Activated CD4-positive, alpha-beta T cell treated with anti-CD3 and anti-CD28 coated beads, Interleukin-2, amount 50 U/mL, for 48 hours (primary cell): ENCODE measurements at places on chromosomes 6 and 20.

DNA sequence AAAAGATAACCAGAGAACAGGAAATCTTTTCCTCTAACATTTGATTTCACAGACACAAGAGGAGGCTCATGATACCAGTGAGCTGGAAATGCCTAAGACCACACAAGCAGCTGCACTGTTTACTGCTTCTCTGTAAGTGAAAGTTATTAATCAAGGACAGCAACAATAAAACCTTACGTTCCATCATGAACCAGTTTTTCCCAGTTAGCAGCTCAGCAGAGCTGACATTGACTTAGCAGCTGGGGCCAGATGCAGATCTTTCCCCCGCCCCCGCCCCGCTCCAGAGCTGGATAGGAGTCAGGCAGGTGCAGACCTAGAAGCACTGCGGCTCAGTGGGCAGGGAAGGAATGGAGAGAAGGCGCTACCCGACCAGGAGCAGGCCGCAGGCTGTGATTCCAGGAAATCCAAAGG, 275.2 kb downstream of the GMDS start:
- DNase-seq = no peak

DNA sequence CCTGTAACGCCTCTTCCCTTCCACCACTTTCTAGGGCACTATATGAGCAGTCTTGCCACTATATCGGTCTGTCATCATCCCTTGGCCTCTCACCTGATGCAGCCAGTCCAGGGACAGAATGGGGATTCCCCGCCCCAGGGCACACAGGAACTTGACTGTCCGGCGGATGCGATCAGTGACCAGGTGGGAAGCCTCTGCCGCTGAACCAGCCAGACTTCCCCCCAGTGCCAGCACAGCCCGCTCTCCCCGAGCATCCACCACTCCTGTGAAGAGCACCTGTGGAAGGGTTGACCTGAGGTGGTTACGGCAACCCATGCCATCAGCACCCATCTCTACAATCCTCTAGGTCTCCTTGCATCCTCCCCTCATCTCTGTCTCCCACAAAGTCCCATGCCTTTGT, 12.2 kb upstream of the NRM start:
- no peak for DNase-seq

DNA sequence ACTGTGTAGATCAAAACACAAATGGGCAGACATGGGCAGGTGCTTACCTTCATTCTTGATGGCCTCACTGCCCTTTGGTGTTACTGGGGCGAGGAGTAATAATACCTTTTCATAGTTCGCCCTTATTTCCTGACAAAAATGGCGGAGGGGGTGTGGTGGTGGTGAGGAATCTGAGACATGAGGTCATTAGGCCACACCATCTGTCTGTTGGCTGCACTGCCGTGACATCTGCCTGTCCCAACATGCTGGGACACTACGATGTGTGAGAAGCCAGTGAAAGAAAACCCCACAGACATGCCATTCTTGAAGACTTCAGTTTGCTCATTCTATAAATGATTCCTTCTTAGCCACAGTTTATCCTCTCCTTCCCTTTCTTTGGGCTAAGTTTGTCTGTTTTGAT, 13.4 kb upstream of the MAPRE1 start:
- no peak for DNase-seq

DNA sequence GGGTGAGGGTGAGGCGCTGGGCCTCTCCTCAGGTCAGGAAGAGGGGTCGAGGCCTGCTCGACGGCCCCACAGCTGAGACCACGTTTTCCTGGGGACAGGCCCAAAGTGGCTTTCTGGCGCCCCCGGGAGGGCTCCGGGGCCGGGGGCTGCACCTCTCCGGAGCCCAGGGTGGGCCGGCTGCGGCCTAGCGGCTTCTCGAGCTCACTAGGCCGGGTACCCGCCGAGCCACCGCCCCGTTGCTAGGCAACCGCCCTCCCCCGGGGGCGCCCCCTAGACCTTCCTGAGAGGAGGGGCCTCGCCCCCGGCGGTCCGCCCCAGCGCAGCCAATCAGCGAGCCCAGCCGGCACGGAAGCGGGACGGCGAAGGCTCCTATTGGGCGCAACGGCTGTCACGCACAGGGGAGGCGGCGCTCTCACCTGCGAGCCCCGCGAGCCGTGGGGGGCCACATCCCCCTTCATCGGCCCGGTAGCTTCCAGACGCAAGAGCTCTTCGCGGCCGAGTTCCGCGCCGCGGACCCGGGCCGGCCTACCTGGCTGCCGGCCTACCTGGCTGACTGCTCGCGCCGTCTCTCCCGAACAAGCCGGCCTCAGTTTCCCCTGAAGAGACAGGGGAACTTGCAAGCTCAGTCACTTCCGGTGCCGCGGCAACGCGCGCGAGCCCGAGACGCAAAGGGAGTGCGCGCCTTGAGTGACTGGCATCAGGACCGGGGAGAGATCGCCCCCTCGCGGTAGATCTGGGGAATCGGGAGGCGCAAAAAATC, 831 bp upstream of the BCL2L1 start:
- DNase-seq = peak; percentile 98

- no peak for DNase-seq
These were observed 28.1 kb upstream of the AKIRIN2 start for GRCh38 chr6:87729965-87730719.

DNA sequence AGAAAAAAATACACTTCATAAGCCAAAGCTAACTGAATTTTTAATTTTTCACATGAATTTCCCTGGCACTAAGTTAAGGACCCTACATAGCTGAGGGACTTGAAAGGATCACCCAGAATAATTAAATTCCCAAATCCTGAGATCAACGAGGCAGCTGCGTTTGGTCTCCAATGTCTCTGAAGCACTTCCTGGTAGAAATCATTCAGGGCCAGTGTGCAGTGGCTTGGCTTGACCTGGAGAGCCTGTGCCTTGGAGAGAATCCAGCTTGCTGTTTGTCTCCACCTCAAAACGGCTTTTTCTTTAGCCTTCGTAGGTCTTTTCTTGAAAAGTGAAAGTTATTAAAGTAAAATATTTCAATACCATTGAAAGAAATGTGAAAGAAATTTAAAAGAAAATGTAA, 92.4 kb downstream of the SMOC2 start:
- DNase-seq = no peak

GRCh38 chr6:139653111-139653510, 278.7 kb upstream of the CITED2 start:
- no peak for DNase-seq

GRCh38 chr6:92110403-92110802, 1309.0 kb downstream of the EPHA7 start:
- DNase-seq = no peak

DNA sequence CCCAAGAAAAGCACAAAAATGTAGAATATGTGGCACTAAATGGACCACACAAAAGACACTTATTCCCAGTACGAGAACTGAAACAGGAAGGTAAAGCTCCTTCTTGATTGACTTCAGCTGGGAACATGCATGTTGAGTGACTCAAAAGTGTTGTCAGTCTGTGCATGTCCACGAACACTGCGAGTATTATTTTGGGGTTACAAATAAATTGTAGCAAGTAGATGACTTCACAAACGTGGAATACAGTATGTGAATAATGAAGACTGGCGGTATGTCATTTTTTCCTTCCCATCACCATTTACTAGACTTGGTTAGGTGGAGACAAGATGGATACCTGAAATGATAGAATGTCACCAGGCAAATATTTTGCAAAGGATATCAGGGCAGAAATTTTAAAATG, 45.4 kb downstream of the L3MBTL3 start:
- DNase-seq = no peak

DNA sequence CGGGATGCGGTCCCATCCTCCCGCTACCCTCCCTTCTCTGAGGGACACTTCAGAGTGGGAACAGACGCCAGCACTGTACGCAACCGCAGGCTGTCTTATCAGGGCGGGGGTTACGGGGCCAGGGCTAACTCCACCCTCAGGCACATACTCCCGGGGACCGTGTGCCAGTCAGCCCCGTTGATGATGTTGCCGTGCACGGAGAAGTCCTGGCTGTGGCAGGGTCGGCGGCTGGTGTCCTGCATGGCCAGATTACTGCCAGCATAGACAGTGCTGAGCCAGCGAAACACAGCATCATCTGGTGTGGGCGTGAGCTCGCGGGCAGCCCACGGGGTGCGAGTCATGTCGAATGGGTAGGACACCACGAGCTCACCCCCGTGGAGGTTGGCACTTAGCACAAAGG, 5.0 kb downstream of the CPXM1 start:
- no peak for DNase-seq

DNA sequence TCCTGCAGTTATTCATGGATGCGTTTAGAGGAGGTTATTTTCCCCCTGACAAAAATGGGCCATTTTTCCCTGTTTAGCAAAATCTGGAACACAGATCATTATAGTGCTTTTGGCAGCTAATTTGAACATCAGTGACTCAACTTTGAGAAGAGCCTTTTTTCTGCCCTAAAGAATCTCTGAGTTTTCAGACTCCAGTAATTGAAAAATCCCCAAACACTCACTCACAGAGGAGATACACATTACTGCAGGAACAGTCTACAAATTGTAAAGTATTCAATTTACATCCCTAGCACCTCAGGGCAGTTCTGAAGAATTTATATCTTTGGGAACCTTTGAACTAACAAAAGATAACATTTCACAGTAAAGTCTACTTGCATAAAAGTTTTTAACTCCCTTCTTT, 966.6 kb upstream of the SLC35B3 start:
- DNase-seq = no peak

DNA sequence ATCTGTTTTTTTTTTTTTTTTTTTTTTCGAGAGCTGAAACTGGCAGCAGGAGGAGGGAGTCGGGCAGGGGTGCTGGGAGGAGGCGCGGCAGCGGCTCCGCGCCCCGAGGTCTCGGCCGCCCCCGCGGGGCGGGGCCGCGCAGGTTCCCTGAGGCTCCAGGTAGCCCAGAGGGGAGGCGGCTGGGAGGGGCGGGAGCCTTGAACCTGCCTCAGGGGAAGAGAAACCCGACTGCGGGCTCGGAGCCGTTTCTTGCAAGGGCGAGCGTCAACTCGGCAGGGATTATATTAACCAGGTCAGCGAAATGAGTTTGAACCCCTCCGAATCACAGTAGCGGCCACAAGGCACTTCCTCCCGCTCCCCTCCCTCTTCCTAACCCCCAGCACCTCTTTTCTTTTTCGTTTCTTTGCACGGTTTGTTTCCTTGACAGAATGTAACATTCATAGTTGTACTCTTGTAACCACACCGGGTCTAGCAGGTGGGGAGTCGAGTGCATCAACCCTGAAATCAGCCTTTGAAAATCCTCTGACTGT, 2.0 kb downstream of the MYB start:
- peak; percentile 84 for DNase-seq

- no peak for DNase-seq
These were observed 84.0 kb downstream of the DTNBP1 start for GRCh38 chr6:15578716-15579391.

- DNase-seq = no peak
These were observed 64.0 kb downstream of the STXBP5 start for GRCh38 chr6:147268254-147268653.

DNA sequence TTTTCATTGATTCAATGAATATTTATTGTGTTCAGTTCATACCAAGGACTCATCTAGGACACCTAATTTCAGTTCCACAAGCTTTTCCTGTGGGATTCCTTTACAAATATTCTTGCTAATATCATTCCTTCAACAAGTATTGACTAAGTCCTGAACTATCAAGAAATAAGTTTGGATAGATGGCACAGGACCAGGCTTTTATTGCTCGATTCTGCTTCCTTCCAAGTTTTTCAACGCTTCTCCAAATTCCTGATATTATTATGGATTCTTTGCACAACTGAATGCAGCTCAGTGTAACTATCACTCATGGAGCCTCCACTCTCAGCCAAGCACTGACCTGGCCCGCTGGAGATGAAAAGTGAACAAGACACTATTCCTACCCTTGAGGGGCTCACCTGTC, 32.7 kb upstream of the COL21A1 start:
- DNase-seq = no peak

DNA sequence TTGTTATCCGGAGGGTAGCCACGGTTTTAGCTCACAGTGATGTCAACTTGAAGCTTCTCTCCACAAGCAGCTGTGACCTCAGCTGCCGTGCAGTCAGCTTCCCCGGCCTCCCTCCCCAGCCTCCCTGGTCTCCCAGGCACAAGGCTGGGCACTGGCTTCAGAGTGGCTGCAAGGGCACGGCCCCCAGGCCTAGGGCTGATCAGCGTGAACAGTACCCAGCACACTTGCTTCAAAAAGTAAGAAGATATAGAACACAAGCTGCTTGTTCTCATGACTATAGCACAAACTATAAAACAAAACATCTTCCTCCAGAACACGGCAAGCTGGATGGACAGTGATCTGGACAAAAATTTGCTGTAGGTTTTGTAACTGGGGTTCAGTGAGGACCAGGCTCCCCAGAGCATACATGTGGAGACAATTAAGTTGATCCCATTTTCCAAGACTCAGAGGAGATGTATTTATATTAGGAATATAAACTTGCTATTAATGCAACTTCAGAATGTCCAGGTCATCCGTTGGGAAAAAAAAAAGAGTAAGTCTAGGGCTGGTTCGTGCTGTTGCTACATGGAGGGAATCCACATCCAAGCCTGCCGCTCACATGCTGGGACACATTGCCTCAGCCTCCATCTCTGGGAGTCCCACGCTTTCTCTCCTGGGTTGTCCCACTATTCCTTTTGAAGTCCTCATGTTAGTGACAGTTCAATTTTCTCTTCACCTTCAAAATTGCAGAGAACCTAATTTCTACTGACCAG, 199.4 kb upstream of the THBS2 start:
- no peak for DNase-seq

DNA sequence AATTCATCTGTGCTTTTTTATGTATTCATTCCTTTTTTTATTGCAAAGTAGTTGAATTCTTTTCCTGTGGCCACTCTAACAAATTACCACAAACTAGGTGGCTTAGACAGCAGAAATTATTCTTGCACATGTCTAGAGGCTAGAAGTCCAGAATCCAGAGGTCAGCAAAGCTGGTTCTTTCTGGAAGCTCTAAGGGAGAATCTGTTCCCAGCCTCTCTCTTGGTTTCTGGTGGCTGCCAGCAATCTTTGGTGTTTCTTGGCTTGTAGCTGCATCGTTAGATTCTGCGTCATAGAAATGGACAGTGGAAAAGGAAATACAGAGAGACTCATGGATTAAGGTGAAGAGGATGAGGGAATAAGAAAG, 39.3 kb downstream of the GSTA2 start:
- no peak for DNase-seq

- no peak for DNase-seq
These were observed 25.8 kb upstream of the SLC16A10 start for GRCh38 chr6:111061508-111061907.

GRCh38 chr6:25137916-25138232, 141.3 kb upstream of the CARMIL1 start:
- peak; percentile 53 for DNase-seq

DNA sequence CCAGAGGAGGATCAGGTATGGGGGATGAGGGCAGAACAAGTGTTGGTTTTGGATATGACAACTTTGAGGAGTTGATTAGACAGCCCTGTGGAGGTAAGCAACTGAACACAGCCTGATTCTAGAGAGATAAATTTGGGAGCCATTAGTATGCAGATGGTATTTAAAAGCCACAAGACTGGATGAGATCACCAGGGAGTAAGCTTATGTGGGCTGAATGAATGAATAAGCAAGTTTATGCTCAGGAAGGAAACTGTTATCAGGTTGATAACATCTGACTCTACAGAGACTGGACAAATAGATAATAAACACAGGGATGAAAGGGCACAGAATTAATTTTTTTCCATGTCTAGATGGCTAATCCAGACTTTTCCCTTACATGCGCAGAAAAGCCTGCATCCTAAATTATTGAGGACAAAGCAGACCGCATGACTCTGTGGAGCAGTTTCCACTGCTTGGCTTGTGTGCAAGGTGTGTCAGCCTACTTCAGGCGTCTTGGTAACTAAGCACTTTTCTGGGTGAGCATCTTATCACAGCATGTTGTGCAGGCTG, 150.6 kb downstream of the GJA10 start:
- DNase-seq = no peak
